ENCODE measurements at places on chromosomes 5 and 9. TPM values are rescaled to one million over a fixed set of nuclear protein-coding genes. Genes with fewer than 3 reads are reported as not detected.

DNA sequence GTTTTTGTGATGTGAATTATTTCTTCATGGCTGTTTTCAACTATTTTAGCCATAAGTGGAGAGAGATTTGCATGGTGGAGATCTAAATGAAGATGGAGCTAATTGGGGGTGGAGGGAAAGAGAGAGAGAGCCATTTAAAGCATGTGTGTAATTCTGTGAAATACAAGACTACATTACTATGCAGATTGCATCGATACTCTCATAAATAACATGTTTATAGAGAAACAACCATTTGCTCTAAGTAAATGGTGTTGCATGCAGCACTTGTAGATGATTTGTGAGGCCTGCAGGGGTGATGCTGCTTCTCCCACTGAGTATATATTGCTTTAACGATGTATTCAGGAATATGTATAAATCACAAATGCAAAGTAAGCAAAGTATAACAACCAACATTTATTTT is 270.2 kb upstream of the RIOK2 start:
- DNase-seq, result no peak

- DNase-seq, result no peak
These were observed 414.2 kb downstream of the SH3GL2 start for GRCh38 chr9:17993024-17993423.

DNA sequence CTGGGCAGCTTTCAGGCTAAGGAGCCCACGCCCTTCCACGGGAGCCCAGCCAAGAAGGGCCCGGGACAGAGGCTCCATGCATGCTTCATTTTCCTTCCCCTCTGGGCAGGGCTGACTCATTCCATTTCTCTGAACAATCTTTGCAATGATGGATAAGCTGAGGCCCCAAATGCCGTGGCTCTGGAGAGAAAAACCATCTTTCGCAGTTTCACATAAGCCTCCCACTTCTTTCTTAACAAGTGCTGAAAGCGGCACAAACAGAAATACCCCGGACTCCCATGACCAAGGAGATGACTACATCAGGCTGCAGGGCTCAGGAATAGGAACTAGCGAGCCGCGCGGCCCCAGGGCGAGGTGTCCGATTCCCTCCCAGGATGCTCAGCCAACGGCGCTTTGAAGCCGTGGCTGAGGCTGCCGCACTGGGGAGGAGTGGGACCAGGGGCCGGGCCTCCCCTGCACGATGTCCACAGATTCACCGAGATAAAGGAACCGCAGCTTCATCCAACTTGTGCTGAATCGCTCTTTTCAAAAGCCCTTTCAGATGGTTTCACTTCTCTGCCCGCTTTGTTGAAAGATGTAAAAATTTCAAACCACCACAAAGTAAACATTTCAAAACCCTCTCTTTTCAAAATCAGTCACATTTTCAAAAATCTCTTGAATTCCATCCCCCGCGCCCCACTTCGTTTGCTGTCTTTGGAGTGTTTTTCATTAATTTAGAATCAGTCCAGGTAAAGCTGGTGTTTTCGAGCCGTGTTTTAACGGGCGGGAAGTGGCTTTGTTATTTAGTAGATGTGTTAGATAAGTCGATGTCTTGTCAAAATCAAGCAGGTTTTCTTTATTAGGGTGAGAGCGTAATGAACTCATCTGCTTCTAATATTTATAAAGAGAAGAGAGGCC is 96.5 kb upstream of the LMX1B start:
- DNase-seq, result peak; percentile 91

DNA sequence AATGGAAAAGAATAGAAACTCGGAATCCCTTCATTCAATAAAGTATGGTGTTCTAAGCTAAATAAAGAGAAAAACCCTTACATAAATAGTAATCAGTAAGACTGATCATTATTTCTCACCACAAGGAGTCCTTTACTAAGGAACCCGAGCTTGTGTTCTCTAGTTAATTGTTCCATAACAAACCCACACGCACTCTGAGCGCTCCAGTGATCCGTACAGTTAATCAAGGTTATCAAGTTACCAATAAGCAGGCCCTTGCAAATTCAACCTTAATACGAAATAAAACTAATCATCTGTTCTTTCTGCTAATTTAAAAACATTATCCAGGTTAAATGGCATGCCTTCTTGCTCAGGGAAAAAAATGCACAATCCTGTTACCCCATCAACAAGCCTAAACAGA is 224.4 kb downstream of the FRMD3 start:
- DNase-seq, result no peak

DNA sequence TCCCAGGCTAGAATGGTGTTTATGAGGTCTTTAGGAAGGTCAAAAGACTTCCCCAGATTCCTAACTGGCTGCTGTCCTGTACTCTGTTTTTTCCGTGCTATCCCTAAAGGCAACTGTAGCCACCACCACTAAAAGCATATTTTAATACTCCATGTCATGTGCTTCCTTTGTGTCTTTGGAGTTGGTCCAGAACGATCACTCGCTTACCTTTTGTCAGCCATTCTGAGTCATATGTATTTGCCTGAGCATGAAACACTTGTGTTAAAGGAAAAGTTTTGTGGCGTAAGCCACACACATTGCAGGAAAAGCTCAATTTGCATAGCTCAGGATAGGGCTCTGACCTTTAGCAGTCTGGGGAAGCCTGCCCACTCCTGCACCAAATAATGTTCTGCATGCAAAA is 299.6 kb downstream of the NTRK2 start:
- DNase-seq, result no peak

GKAP1 gene
- total RNA-seq, result 1.4 TPM

SLC46A2 gene
- total RNA-seq, result not detected

DNA sequence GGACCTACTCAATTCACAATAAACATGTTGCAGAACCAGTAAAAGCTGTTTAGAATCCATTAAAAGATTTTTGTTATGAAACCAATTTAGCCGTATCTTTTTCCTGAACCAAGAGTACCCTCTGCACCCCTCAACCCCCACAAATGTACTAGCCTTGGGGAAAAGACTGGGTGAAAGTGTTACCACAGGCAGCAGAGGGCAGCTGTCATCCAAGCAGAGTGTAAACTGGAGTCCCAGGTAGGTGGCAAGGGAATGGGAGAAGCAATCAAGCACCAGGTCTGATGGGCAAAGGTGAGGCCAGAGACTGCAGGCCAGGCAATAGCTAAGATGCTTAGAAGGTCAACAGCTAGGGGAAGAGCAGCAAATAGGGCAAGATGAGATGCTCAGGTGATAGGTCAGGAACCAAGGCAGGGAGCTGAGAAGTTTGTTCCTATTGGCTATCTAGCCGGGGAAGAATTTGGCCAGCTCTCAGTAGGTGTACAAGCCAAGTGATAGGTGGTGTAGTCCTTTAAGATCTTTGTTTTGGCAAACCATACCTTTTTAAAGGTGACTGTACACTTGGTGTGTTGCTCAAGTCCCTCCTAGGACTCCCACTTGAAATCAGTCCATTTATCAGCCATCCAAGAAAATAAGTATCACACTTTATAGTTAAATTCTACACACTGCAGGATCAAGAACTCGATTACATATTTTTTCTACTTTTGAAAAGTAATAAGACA is 77.8 kb upstream of the CCDC112 start:
- no peak for DNase-seq

PCDHB7 gene
- total RNA-seq, result 0.63 TPM

- peak; percentile 45 for DNase-seq
These were observed 577 bp downstream of the TUT7 start for GRCh38 chr9:86353655-86354010.

DAPK1 gene
- total RNA-seq, result 30.9 TPM

DNA sequence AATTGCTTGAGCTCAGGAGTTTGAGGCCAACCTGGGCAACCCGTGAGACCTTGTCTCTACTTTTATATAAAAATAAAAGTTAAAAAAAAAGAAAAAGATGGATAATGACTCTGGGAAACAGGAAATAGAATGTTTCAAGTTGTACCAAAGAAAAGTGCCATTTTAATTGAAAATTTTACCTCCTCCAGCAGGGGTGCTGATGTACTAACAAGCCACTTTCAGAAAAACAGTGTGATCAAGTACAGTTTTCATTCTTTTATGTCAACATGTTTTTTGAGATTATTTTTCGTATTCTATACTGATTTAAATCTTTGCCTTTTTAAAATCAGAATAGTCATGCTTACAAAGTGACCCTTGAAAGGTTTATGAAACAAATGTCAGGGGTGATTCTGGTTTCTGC is 30.8 kb downstream of the F2R start:
- DNase-seq, result no peak

Measured in fibroblast of the aortic adventitia (primary cell).